ENCODE measurements at places on chromosomes 5 and 9.

DNA sequence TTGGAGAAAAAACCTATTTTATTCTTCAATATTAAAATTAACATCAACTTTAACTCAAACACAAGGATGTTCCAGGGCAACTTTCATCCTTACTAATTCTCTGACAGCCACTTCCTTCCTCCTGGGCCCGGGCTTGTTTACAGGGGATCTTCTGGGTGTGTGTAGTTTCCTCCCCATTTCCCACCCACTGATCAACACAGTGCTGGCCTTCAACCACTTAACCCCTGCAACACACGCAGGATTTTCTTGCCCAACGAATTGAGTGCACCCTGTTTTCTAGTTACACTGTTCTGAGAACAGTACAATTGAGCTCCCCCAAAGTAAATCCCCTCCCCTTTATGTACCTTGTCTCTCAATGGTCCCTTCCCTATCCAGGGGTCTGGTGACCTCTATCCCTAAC is 83.1 kb upstream of the RANBP3L start:
- DNase-seq = no peak

DNA sequence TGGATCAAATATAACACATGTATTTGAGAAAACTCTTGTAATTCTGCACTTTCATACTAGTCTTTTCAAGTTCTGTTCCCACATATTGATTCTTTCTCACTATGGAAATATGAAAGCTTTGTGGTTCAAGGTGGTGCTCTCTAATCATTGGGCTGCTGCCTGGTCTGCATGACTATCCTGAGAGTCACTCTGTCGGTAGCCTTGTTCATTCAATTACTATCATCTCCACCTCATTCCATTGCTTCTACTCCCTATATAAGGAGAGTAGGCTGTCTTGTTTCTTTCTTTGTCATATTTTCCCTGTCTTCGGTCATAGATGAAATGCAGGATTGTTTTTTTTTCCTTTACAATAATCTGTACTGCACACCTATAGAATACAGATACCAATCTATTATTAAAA is 341.4 kb upstream of the ACTBL2 start:
- DNase-seq = no peak

DNA sequence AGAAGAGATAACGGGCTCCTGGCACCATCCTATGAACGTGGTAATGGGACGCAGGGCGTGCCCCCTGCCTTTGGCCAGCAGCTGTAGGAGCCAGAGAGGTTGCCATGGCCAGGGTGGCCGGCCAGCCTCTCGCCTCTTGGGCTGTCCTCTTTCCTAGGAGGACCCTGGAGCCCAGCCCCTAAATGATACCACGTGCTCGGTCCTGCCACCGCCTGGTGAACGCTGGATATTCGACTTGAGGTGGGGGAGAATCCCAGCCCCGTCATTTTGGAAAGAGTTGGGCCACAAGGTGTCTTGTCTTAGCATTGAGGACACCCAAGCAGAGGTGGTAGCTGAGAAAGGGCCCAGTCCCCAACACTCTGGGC is 391 bp upstream of the NRG2 start:
- peak; percentile 12 for DNase-seq

DNA sequence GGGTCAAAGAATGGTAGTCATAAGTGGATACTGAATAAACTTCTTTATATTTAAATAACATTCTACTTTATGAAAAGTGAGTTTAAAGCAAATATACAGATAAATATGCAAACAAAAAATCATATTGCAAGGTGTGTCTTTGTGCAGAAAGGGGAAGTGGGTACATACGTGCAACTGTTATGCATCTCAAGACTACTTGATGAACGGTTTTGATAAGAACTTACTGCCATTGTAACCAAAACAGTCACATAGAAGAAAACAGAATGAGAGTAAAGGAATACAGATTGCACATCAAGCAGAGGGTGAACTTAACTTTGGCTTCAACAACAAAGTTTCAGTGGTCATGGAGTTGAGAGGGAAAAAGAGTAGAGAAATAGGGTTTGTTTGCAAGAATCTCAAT is 9.9 kb downstream of the CAMK4 start:
- DNase-seq = no peak

- DNase-seq = no peak
Observed at GRCh38 chr5:142055301-142055700, 42.5 kb upstream of the GNPDA1 start.

- no peak for DNase-seq
Observed at GRCh38 chr5:169571355-169571754, 12.2 kb upstream of the SPDL1 start.

DNA sequence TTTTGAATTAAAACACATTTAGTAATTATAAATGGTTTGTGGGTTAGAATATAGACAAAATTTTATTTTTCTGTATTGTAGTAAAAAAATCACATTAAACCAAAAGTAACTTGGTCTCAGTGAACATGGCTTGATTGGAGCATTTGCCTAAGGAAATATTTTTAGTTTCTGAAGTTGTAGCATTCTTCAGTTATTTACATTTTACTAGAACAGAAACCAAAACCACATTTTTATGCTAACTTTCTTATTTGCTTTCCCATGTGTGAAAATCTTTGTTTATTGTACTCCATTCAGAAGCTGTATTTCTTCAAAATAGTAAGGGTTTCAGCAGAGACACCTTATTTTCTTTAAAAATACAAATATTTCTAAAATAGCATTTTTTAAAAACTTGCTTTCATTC is 129.9 kb downstream of the SGCD start:
- DNase-seq = no peak
